Mammary epithelial cell (primary cell): ENCODE measurements at places on chromosomes 2 and 18.

- DNase-seq, result peak; percentile 84
Observed at GRCh38 chr2:237691908-237692600, 64.7 kb downstream of the LRRFIP1 start.

- DNase-seq, result no peak
Observed at GRCh38 chr18:23244401-23244800, 109.1 kb downstream of the CABLES1 start.

DNA sequence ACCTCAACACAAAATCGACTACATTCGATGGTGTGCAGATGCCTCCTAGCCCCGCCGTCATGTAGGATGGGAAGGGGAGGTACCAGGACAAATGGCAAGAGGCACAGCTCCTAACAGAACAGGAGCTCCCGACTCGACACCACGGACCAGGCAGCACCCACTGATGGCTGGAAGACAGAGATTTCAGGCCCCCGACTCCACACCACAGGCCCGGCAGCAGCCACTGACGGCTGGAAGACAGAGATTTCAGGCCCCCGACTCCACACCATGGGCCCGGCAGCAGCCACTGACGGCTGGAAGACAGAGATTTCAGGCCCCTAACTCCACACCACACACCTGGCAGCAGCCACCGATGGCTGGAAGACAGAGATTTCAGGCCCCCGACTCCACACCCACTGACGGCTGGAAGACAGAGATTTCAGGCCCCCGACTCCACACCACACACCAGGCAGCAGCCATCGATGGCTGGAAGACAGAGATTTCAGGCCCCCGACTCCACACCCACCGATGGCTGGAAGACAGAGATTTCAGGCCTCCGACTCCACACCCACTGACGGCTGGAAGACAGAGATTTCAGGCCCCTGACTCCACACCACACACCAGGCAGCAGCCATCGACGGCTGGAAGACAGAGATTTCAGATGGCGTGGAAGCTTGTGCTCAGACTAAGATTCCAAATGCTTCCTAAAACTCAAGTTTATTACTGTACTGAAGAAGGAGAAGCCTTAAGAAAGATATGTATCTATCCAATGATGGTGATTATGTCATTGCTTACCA is 135.5 kb downstream of the EIPR1 start:
- no peak for DNase-seq

GRCh38 chr2:12613137-12613835 is 103.5 kb upstream of the TRIB2 start:
- DNase-seq, result no peak

DNA sequence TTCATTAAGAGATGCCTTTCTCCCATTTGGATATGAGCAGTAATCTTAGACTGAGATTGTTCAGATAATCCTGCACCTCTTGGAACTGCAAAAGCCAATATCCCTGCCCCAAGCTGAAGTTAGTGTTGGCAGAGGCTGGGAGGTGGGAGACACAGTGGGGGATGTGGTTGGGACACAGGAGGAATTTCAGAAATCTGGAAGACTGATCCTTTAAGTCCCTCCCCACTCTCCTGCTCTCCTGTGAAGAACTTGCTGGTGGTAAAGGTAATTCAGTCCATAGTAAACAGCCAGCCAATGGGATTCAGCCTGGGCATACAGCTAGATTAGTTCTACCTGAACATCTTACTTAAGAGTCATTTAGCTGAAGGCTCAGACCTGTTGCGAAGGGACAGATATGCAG is 50.0 kb upstream of the TMEM178A start:
- no peak for DNase-seq

GRCh38 chr2:131039101-131039440 is 54.2 kb downstream of the FAM168B start:
- no peak for DNase-seq

GRCh38 chr18:49548229-49548636 is 13.6 kb upstream of the LIPG start:
- no peak for DNase-seq

GRCh38 chr18:7329016-7329415 is 98.1 kb downstream of the LRRC30 start:
- DNase-seq, result peak; percentile 56

DNA sequence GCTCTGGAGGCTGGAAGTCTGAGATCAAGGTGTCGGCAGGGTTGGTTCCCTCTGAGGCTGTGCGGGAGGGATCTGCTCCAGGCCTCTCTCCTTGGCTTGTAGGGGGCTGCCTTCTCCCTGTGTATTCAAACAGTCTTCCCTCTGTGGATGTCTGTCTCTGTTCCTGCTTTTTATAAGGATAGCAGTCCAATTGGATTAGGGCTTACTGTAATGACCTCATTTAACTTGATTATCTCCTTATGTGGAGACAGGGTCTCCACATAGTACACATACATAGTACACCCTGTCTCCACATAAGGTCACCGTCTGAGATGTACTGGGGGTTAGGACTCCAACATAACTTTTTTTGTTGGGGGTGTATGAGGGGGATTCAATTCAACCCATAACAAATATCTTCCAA is 30.5 kb downstream of the TCF7L1 start:
- DNase-seq, result no peak

DNA sequence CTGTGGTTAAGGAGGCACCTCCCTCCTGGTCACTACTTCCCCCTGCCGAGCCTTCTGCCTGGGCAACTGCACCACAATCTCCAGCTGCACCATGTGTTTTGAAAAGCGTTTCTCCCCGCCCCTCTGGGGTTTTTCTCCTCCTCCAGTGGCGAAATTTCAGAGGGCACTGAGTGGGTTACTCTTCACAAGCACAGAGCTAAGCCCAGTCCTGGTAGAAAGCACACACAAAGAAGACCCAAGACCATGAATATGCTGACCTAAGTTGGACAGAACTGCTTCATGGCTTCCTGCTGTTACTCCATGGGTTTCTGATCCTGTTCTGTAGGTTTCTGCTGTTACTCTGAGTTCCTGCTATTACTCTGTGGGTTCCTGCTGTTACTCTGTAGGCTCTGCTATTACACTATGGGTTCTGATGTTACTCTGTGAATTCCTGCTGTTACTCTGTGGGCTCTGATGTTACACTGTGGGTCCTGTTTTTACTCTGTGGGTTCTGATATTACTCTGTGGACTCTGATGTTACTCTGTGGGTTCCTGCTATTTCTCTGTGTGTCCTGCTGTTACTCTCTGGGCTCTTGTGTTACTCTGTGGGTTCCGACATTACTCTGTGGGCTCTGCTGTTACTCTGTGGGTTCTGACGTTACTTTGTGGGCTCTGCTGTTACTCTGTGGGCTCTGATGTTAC is 216.6 kb downstream of the RTP5 start:
- DNase-seq, result no peak

GRCh38 chr2:96945014-96945413 is 41.4 kb downstream of the FAM178B start:
- no peak for DNase-seq

DNA sequence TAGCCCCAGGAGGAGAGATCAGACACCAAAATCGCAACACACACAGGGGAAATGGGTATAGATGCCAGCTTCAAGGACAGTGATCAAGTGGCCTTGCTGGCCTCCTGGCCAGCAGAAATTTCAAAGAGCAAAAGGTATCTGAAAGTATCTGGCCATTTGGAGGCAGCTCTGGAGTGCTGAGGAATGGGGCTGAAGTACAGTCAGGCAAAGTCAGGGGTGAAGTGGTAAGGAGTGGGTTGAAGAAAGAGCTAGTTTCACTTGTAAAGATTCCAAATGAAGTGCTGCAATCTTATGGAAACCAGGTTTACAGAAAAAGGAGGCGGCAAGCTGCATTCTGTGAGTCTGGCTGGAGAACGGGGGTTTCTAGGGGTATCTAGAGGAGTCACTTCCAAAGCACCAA is 19.2 kb upstream of the PCBP1 start:
- DNase-seq, result no peak

GRCh38 chr2:18253686-18254197 is 306.7 kb downstream of the RDH14 start:
- DNase-seq, result no peak

- no peak for DNase-seq
Observed at GRCh38 chr2:170217778-170218251, 39.9 kb downstream of the MYO3B start.

- no peak for DNase-seq
Observed at GRCh38 chr2:151762694-151763093, 28.4 kb upstream of the NEB start.

DNA sequence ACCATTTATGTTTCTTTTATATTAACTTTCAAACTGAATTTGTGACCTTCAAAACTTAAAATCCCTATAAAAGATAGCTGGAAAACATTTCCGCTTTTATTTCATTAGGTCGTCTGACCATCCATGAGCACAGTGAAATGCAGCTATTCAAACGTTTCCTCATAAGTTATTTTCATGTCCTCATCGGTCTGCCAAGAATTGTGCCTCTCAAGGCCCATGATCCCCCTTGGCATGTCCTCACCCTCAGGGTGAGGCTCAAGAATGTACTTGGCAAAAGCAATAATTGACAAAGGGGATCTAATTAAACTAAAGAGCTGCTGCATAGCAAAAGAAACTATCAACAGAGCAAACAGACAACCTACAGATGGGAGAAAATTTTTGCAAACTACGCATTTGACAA is 12.4 kb downstream of the SLC66A2 start:
- DNase-seq, result no peak

DNA sequence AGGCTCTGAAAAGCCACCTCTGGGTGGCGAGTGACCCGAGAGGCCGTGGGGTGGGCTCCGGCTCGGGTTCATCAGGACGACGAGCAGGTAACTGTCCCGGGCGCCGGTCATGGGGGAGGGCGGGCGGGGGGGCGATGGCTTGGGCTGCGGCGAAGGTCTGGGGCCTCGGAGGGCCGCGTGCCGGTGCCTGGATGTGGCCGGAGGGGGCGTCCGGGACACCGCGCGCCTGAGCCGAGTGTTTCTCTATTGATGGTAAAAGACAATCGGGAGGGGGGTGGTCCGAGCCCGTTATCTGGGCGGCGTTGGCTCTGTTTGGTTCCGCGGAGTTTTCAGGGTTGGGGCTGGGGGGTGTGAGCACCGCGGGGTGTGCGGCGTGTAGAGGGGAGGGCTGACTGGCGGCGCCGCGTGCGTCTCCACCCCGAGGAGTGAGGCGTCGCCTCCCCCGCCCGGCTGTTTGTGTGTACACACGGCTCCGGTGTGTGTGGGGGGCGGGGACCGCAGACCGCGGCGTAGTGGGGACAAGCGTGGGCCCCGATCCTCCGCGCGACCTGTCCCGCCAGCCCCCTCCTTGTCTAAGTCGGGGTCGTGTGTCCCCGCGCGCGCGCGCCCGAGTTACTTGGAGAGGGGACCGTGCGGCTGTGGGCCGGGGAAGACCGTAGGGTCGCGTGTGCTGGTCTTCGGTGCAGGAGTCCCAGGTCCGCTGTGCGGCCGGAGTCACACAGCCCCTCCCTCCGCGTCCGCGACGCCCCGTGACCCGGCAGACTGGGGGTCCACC is 1.6 kb downstream of the CTIF start:
- peak; percentile 68 for DNase-seq

DNA sequence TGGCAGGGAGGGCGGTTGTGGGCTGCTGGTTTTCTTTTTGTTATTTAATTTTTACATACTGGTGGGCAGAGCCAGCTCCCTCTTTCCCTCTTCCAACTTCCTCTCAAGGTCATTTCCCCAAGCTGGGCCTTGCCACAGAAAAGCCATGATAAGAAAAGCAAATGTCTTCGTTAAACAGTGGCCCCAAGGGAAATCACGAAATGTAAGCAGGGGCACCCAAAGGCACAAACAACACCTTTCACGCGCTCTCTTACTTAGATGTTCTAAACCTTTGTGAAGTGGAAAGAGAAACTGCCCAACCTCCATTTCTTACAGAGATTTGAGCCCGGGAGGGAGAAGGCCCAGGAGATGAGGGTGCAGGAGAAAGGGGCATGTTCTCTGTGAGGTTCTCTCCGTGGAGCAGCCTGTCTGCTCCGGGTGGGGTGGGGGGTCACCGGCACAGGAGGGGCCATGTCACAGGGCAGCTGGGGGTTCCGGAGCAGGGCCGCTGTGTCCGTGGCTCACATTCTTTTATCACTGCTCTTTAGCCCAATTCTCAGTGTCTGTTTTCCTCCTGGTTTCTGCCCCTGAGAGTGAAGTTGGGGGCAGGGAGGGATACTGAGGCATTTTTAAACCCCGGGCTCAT is 190.7 kb upstream of the GATA6 start:
- DNase-seq, result no peak

DNA sequence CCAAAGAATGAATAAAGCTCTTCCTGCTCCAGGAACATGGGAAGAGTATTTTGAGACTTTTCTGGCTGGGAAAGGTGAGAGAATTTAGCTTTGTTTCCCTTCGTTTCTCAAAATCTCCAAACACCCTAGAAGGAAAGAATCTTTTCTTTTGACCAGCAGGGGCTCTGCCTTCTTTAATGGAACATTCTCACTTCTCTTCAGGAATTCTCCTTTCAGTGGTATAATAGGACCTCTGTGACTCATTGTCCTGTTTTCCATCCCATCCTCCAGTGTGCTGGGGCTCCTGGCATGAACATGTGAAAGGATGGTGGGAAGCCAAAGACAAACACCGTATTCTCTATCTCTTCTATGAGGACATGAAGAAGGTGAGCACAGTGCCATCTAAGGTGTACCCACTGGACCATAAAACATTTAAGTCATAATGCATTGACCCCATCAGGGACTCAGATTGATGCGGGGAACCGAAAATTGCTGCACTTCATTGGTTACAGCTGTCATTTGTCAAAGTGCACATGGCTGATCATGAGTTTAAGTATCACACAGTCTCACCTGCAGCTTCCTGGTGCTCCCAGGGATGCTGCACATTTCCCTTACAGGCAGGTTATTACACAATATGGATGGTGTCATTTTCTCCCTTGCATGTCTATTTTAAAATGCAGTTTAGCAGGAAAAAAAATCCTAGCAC is 5.5 kb downstream of the SULT1C4 start:
- peak; percentile 2 for DNase-seq

GRCh38 chr2:177889818-177890460 is 182.6 kb downstream of the PDE11A start:
- no peak for DNase-seq

- DNase-seq, result no peak
Observed at GRCh38 chr2:169808221-169808620, 9.6 kb downstream of the SSB start.

- DNase-seq, result no peak
Observed at GRCh38 chr2:45332094-45332493, 279.0 kb downstream of the SRBD1 start.

- no peak for DNase-seq
Observed at GRCh38 chr2:156944871-156945270, 312.6 kb upstream of the GALNT5 start.

GRCh38 chr2:238793801-238794449 is 54.0 kb upstream of the TWIST2 start:
- DNase-seq, result no peak
